Endothelial cell (in vitro differentiated cells): ENCODE measurements at places on chromosomes 1 and 21. TPM values are rescaled to one million over a fixed set of nuclear protein-coding genes. Genes with fewer than 3 reads are reported as not detected.

Gene WNT2B
- total RNA-seq: 1.3 TPM

Gene CFAP45
- 1.0 TPM for total RNA-seq

Gene GLMN
- 14.9 TPM for total RNA-seq

Gene TAS1R1
- not detected for total RNA-seq

Gene SELENBP1
- total RNA-seq: 15.6 TPM

Gene C8A
- total RNA-seq: not detected

Gene RNPC3
- total RNA-seq: 16.9 TPM

DNA sequence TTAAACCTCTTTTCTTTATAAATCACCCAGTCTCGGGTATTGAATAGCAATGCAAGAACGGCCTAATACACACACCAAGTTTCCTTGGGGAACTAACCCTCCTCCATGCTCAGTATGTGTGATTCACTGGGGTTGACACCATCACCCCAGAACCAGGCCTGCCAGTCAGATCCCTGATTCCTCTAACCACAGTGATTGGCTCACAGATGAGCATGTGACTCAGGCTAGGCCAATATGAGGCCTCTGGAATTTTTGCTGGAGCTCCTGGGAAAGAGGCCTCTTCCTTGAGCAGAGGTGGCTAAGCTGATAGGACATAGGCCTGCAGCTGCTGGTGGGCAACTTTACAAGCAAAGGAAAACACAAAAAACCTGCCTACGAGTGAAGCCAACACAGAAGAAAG, 74.7 kb upstream of the ZBTB40 start:
- no peak for DNase-seq

GRCh38 chr1:98277118-98277517, 356.3 kb upstream of the DPYD start:
- no peak for DNase-seq

DNA sequence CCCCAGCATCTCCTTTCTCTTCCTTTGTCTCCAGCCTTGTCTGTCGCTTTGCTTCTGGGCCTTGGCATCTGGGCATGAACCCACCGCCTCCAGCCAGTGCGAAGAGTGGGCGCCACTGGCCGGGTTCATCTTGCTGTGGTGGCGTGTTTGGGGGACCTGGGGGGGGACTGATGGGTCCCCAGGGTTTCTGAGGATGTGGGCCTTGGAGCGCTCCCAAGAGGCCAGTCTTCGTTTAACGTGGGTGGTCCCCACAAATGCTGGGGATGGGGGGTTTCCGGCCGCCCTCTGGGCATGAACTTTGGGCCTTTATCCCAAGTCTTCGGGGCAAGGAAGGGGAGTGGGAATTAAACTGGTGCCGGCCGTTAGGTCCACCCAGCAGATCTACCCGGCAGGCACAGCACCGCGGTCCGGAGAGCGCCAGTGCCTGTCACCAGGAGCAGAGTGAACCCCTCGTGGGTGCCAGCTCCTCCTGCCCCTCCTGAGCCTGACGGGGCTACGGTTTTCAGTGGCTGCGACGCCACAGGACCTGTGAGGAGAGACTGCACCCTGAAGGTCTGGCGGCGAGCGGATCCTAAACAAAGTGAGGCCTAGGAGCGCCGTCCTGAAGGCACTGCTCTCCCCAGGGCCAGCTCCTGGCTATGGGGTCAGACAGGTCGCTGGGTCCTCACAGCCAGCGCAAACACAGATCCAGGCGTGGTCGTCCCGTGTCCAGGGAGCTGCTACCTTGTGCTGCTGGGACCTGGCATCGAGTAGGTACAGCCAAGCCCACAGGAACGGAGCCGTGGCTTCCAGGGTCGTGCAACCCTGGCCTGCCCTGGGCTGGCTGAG, 12.1 kb upstream of the C1orf174 start:
- DNase-seq: no peak

- no peak for DNase-seq
Measured at GRCh38 chr1:32494196-32494595, 29.3 kb downstream of the ZBTB8B start.

DNA sequence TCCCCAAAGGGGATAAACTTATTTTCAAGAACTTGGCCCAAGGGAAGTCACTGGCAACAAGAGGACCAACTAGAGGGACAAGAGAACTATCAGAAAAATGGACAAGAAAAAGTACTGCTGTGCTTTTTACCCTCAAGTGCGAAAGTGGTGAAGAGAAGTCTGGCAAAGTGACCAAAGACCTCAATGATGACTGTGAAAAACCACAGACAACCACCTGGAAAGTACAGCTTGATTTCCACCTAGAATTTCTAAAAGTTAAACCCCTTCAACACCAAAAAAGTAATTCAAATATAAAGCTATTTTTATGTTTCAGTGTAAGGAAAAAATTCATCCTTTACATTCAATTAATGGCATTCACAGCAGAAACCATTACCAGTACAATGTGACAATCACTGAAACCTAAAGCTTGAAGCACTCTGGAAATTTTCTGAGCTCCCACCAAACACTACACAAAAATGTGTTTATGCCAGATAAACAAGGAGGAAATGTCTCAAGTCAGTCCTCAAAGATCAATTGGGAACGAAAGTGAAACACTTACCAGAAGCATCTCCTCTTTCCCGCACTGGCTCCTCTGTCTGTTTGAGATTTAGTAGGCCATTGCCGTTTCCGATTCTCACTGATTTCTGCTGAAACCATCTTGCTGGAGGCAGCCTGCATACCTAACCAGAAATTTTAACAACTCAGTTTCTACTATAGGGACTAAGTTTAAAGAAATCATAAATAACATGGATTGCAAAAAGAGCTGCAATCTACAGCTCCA, 8.3 kb downstream of the SDE2 start:
- DNase-seq: no peak

DNA sequence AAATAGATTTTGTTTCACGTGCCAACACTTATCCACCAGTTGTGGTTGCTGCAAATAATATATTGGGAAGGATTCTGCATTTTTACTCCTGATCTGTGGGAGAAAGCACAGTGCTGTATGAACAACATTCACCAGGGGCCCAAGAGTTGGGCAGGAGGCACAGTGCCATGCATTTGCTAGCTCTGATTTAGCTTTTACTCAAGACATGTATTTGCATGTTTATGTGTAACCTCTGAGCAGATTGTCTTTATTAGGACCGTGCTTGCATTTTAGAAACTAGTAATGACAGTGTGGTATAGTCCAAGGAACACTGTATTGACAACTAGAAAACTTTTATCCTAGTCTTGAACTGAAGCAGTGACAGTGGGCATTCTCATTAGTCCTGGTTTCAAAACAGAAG, 133.9 kb upstream of the B3GALT2 start:
- DNase-seq: no peak

DNA sequence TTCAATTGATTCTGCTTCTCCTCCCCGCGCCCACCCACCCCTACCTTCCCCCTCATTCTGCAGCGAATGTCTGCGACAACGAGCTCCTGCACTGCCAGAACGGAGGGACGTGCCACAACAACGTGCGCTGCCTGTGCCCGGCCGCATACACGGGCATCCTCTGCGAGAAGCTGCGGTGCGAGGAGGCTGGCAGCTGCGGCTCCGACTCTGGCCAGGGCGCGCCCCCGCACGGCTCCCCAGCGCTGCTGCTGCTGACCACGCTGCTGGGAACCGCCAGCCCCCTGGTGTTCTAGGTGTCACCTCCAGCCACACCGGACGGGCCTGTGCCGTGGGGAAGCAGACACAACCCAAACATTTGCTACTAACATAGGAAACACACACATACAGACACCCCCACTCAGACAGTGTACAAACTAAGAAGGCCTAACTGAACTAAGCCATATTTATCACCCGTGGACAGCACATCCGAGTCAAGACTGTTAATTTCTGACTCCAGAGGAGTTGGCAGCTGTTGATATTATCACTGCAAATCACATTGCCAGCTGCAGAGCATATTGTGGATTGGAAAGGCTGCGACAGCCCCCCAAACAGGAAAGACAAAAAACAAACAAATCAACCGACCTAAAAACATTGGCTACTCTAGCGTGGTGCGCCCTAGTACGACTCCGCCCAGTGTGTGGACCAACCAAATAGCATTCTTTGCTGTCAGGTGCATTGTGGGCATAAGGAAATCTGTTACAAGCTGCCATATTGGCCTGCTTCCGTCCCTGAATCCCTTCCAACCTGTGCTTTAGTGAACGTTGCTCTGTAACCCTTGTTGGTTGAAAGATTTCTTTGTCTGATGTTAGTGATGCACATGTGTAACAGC, 339.9 kb downstream of the NTNG1 start:
- no peak for DNase-seq

- no peak for DNase-seq
Measured at GRCh38 chr1:217078078-217078690, 355.0 kb upstream of the ESRRG start.

DNA sequence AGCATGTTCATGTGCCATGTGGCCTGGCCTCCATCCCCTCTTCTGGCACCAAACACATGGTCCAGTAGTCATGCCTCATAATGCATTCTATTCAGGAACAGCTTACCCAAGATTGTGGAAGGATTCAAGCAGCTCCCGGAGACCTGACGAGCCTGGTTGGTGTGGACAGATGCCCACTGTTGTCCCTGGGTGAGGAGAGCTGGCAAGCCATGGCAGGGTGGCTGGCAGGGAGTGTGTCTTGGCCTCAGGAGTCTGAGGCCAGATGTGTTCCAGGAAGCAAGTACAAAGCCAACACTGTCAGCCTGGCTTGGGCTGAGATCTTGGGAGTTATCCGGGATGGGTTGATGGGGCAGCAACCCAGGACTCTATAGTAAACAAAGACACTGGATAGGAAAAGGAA, 7.3 kb upstream of the FABP3 start:
- no peak for DNase-seq

DNA sequence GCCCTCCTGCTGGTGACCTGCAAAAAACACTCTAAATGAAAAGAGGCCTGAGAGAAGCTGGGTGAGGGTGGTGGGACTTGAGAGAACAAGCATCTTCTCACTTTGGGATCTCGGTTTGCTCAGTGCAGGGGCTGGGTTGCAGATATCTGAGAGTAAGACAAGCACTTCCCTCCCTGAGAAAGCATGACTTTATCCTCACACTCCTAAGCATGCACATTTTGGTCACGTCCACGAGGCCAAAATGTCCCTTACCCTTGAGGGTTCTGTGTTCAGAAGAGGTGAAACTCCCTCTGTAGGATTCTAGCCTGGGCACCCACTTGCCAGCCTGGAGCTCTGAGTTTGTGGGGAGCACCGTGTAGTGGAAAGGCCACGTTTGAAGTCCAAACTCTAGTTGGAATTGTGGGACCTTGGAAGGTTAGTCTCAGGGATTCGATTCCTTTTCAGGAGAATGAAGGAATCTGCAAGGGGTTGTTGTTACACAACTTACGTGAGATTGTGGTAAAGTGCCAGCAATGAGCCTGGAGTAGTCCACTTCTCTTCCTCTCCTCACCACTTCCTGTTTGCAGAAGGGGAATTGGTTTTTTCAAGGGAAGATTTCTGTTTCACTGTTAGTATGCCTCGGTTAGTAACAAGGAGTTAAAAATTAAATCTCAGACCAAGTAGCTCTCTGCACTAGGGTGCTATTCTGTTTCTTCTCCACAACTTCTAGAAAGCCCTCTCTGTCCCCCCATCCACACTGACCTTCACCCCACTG, 3.0 kb downstream of the FCAMR start:
- no peak for DNase-seq
